ENCODE measurements at places on chromosomes 4 and X.

DNA sequence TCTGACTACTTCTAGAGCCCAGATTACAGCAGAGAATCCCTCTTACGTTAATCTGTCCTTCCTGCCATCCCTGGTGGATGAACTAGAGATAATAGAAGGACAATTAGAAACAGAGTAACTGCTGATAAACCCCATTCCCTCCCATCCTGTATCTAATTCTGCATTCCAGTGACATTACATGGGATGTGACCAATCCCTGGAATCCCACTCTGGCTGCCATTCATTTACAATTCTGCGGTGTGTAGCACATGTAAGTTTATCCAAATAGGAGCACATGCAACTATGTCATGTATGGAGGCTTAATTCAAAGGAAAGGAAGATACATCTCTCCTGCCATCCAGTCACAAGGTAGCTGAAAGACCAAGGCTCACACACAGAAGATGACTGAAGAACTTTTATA lies 339.5 kb downstream of the GPAT3 start:
- DNase-seq: no peak

DNA sequence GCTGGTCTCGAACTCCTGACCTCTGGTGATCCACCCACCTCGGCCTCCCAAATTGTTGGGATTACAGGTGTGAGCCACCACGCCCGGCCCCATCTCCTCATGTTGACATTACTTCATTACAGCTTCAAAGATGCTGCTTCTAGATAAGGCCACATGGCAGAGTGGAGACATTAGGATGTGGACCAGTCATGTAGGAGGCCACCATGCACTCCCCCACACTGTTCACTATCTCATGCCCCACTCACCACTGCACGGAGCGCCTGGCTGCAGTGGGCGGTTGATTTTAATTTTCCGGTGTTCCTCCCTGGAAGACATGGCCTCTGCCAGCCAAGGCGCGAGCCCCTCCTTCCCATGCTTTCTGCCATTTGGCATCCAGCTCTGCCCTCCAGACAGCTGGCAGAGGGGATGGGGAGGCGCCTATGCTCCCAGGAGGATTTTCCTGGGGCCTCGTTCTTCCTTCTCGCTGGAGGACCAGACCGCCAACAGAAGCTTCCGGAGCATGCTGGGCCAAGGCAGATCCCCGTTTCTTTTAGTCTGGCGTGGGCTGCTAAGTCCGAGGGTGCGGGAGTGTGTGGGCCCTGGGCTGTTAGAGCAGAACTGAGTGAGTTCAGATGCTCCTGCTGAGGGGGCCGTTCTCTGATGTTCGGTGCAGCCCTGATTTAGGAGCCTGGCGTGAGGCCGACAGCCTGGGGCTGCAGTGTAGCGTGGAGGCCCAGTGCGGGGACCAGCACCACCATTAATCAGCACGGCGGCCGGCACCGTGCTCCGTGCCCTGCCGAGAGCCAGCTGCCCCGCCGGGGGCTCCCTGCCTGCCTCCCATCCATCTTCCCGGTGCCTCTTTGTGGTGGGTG lies 93.1 kb downstream of the SORCS2 start:
- DNase-seq: no peak

DNA sequence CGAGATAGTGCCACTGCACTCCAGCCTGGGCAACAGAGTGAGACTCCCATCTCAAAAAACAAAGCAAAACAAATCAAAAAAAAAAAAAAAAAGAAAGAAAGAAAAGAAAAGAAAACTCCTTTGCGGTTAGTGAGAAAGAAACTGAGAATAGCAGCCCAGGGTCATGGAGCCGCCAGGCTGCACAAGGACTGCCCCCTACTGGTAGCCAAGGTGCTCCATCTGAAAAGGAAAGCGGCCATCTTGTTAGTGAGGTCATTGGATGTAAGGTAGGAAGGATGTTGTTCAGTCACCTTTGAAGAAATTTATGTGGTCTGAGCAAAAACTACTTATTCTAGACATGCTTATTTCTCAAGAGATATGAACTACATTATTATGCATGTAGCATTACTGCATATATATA lies 660.6 kb upstream of the TENM3 start:
- no peak for DNase-seq

- no peak for DNase-seq
Observed at GRCh38 chrX:50198348-50198747, 2.5 kb downstream of the AKAP4 start.
